ENCODE measurements at places on chromosomes 12 and 14.

DNA sequence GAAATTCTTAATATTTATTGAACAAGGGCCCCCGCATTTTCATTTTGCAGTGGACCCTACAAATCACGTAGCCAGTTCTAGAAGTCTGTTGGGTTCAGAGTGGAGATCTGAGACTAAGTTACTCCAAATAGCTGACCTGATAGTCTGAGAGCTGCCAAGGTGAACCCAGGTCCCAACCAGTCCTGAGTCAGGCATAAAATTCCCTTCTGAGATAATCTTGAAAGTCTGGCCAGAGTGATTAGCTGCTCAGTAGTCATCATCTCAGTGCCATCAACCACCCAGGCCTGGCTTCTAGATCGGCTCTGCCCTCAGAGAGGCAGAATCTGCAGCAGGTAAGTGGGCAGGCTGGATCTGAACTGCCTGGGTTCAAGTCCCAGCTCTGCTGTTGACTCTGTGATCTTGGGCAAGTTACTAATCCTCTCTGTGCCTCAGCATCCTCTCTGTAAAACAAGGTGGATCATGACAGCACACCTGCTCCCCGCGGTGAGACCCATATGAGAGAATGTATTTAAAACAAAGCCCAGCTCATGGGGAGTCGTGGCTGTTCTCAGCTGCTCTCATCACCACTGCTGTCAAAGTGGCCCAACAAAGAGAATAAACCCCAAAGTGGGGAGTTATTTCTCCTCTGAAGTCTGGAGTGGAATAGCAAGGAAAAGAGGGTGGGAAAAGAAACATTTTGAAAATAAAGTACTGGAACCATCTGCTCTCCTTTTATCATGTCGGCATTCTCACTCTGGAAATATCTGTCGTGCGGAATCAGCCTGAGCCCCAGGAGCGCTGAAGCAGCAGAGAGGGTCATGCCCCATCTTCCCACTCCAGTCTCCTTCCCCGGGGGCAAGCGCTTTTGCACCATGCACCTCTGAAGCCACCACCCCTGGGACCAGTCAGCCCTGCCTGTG, 193.3 kb downstream of the DPF3 start:
- peak; percentile 37 for DNase-seq

DNA sequence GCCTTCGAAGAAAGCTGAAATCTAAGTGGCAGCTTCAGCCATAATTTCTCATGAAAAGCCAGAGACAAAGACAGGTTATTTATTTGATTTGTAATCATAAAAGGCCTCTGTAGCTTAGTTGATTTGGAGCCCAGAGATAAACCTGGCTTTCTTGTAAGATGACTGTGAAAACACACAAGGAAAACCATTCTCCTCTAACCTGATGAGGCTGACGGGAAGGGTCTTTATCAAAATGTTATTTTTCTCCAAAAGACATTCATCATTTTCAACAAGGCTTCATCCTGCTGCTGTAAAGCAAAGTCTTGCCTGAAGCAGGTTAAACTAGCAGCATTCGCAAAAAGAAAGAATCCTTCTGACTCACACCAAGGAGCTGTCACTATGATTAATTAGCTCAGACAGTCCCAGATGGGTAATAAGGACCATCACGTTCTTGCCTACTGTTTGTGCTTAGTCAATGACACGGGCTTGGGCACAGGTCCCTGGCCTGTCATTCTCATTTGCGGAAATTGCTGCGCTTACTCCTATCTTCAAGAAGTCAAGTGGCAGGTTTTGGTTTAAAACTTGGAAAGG, 286.6 kb downstream of the C12orf75 start:
- DNase-seq: no peak

DNA sequence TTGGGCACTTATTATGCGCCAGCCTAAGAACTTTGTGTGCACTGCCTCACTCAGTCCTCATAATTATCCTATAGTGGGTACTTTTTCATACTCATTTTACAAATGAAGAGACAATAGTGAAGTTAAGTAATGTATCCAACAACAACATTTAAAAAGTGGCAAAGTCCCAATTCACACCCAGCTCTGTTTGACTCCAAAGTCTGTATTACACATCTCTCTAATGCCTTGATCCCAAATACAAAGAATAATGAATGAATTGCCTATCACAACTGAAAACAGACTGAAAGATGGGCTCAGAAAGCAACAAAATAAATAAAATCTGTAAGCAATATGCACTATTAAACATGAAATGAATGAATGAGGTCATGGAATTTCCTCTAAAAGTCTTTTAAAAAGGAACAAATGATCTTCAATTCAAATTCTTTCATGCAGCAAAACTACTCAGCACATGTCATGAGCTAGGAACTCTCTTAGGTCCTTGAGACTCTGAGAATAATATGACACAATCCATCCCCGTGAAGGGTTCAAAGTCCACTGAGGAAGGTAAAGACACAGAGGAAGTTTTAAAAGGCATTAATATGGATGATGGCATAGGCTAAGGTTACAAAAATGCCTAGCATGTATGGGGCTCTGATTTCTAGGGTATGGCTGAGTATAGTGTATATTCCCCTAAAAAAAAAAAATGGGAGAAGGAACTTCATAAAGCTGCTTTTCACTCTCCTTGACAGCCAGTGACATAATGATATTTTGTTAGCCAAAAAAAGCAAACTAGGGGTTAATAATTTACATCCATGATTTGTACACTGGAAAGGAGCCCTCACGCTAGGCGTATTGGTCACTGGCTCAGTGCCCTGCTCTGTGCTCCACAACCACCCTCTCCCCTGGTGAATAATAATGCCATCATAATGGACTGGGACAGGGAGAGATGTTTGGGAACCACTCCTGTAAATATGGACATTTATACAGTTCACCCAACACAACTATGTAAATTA, 103.4 kb downstream of the SLC2A13 start:
- no peak for DNase-seq

GRCh38 chr14:34632411-34632978, 2.5 kb upstream of the SNX6 start:
- no peak for DNase-seq

- no peak for DNase-seq
These were observed 4.7 kb downstream of the NT5DC3 start for GRCh38 chr12:103836345-103836744.

- DNase-seq: no peak
These were observed 189.6 kb upstream of the SOX5 start for GRCh38 chr12:24139035-24139434.

- peak; percentile 15 for DNase-seq
These were observed 1.4 kb downstream of the JPH4 start for GRCh38 chr14:23577004-23577681.

- DNase-seq: no peak
These were observed 14.8 kb downstream of the KCNJ8 start for GRCh38 chr12:21759737-21760136.
